ENCODE measurements at places on chromosomes 4 and X.

- no peak for DNase-seq
These were observed 36.9 kb downstream of the HMX1 start for GRCh38 chr4:8834681-8835220.

DNA sequence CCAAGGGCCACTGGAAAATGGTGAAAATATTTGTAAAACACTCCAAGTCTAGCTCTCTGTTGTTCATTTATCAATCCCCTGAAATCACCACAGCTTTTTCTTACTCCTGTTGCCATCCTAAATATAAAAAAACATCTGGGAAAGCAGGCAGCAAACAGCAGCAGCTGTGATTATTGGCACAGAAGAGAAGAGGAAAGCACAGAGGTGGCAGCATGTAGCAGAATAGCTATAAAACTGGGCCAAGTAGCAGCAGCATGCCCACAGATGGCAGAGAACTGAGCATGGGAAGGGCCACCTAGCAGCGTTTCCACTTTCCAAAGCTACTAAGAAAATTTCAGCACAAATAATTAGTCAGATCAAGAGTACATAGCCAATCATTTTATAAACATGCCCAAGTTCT, 307.2 kb downstream of the SLC7A11 start:
- no peak for DNase-seq

- no peak for DNase-seq
These were observed 60.6 kb downstream of the HTRA3 start for GRCh38 chr4:8329859-8330761.

GRCh38 chr4:17397611-17398010, 114.3 kb downstream of the QDPR start:
- no peak for DNase-seq

- DNase-seq: no peak
These were observed 16.4 kb downstream of the PLP1 start for GRCh38 chrX:103792916-103793544.

GRCh38 chr4:39542611-39543012, 15.4 kb upstream of the UGDH start:
- no peak for DNase-seq

DNA sequence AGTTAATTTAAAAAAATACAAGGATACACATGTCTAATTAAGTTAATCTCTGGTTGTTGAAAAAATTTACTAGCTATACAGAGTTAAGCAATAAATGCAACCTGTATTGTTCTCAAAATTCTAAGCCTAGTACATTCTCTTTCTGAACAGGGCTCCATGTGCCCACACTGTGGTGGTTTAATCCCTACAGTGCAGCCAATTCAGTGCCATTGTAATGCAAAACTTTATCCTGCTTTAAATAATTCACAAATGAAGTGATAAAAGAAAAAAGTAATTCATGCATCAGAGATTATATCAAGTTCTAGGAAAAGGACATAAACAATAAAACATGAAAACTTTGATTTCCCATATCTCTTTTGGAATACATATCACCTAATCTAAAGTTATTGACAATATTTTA, 1089.2 kb downstream of the C4orf33 start:
- DNase-seq: no peak

All from stimulated activated CD8-positive, alpha-beta memory T cell treated with anti-CD3 and anti-CD28 coated beads, Interleukin-2, amount 100 ng/mL, for 48 hours (primary cell).